ENCODE measurements at places on chromosomes 11 and 22.

DNA sequence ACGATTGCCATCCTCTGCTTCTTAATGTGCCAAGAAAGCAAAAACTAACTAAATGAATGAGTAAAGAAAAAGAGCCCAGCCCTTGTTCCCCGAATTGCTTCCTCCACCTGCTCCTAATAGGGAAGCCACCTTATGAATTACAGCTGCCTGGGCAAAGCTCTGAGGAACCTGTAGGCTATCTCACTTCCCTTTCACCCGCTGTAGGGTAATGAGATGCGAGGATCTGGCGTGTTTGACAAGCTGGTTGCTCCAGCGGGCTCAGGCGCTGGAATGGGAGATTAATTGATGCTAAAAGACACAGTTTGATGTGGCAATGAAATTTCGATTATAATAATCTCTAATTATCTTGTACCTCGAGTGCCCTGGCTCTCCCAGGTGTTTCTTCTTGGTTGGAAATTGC lies 256.4 kb downstream of the NTM start:
- no peak for DNase-seq

DNA sequence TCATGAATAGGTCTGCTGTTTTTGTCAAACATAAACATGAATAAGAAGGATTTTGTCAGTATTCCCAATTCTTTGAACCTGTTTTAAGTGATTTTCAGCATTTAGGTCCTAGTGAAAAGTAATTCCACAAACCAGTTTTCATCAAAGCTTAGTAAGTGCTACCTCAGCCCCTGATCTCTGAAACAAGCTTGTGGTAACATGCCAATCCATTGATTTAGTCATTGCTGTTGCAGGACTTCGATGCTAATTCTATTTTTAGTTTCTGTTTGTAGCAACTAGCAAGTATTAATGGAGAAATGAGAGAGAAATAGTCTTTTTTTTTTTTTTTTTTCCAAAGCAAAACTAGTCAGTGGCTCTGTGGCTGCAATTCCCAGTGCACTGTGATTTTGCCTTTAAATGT lies 91.4 kb downstream of the JRKL start:
- DNase-seq, result no peak

- DNase-seq, result no peak
These were observed 72.9 kb downstream of the PISD start for GRCh38 chr22:31588970-31589675.

DNA sequence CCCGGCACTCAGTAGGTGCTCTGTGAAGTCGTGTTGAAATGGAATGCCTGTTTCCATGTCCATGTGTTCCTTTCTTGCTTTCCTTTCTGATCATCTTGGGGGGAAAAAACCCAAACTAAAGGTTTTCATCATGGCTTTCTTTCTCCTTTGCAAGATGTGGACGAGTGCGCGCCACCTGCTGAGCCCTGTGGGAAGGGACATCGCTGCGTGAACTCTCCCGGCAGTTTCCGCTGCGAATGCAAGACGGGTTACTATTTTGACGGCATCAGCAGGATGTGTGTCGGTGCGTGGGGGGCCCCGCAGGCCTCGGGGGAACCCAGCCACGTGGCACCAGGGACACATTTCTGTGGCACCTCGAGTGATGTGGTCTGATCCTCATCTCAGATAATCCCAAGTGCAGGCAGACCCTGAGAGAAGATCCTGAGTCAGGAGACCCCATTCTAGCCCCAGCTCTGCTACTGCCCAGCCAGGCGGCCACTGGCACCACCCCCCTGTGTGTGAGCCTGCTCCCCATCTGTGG lies 39.4 kb downstream of the FBLN1 start:
- DNase-seq, result no peak

- no peak for DNase-seq
These were observed 265.2 kb downstream of the LUZP2 start for GRCh38 chr11:24762076-24762475.

DNA sequence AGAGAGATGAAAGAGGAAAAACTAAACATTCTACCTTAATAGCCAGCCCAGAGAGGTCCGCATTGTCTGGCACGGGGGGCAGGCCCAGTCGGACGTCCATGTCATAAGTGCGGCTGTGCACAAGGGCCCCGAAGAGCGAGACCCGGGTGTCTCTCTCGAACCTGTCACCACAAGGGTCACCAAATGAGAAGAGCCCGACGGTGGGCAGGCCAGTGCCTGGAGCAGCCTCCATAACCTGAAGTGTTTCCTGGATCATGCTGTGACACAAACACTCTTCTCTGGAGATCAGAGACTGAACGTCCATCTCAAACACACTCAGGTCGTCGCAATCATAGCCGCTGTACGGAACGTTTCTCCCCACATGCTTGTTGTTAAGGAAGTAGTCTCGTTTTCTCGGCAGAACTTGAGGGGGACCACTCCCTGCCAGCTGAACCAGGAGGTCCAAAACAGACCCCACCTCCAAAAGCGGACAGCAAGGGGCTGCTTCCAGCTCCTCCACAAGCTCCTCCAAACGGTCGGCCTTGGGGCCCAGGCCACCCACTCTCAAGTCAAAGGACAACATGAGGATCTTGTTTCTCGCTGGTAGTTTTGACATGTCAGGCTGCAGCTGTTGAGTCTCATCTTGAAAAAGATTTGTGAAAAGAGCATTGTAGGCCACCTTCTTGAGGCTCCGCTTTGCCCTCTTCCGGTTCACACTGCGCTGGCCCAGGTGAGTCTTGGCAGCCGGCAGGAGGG lies 971 bp downstream of the TUBGCP6 start:
- DNase-seq, result no peak

GRCh38 chr22:21587803-21588611 lies 20.5 kb downstream of the UBE2L3 start:
- DNase-seq, result no peak

- no peak for DNase-seq
These were observed 22.4 kb downstream of the DERL3 start for GRCh38 chr22:23816156-23816976.

- DNase-seq, result no peak
These were observed 4.0 kb downstream of the B3GNT6 start for GRCh38 chr11:77038029-77038824.

DNA sequence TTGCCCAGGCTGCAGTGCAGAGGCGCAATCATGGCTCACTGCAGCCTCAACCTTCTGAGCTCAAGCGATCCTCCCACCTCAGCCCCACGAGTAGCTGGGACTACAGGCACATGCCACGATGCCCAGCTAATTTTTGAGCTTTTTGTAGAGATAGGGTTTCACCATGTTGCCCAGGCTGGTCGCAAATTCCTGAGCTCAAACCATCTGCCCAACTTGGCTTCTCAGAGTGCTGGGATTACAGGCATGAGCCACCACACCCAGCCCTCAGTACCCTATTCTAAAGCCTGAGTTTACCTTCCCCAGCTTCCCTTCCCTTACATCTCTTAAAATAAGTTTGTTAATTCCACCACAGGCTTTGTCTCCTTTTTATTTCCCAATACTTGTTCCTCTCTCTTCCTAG lies 59.1 kb downstream of the AMBRA1 start:
- no peak for DNase-seq

- DNase-seq, result no peak
These were observed 277.4 kb downstream of the FAM76B start for GRCh38 chr11:95512177-95512576.

GRCh38 chr11:69449320-69450063 lies 32.0 kb upstream of the LINC01488 start:
- no peak for DNase-seq

DNA sequence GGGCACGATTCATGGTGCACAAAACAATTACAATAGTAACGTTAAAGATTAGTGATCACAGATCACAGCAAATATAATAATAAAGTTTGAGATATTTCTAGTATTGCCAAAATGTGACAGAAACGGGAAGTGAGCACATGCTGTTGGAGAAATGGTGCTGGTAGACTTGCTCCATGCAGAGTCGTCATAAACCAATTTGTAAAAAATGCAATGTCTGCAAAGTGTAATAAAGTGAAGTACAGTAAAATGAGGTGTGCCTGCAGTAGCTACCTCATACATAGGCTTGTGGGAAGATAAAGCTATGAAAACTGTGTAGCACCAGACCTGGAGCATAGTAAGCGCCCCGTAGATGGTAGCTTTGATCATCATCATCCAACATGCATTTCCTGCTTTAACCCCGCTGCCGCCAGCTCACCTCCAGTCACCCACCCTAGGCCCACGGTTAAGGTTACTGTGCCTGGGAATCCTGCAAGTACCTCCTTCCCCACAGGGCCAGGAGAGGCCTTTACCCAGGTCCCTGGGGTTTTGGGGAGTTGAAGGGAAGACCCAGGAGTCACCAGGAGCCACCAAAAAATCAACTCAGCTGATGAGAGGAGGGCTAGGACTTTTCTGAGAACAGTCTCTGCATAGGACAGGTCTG lies 59.2 kb downstream of the MYO7A start:
- no peak for DNase-seq

GRCh38 chr22:50274311-50274710 lies 4.1 kb upstream of the MAPK11 start:
- no peak for DNase-seq

DNA sequence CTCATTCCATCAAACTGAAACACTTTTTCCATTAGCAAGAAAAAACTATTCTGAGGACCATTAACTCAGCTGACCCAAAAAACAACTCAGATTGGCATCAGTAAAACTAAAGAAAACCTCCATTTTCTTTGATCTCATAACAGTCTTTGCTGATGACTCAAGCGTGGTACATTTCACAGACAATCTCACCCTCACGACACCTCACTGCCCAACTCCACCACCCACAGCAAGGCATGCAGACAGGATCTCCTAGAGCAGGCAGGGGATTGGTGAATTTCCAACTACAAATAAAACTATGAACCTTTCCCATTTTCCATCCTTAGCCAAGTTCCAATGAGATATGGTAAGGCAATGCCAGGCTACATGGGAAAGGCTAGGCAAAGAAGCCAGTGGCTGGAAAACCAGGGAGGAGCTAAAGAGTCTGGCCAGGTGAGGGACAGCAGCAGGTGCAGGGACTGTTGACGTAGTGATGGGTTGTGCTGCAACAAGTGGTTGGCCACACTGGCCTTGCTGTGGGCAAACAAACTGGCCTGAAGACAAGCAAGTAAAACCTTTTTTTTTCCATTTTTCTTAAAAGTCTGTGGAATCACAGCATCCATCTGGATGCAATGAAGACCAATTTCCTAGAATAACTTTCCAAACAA lies 97.2 kb downstream of the SERGEF start:
- DNase-seq, result no peak

DNA sequence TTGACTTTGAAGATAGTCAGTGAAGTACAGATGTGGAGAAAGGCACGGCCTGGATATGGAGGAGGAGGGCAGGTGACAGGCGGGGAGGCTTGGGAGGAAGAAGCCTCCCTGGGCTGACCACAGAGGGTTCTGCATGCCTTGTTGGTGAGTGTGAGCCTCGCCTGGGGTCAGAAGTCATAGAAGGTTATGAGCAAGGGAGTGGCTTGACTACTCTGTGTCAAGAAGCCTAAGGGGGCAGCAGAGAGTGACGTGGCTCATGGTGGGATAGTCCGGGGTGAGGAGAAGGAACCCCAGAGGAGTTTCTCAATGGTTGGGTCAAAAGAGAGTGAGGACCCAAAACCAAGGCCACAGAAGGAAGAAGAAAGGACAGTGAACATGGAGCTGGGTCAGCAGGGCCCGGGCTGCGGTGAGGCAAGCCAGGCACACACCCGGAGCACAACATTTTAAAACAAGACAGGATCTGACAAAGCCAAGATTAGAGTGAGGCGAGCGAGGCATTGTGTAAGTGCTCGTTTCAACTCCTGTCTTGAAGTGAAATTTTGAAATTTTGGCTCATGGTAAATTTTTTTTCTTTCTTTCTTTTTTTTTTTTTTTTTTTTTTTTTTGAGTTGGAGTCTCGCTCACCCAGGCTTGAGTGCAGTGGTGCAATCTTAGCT lies 31.9 kb downstream of the PDGFB start:
- no peak for DNase-seq

GRCh38 chr11:13776134-13776815 lies 107.8 kb downstream of the FAR1 start:
- no peak for DNase-seq

DNA sequence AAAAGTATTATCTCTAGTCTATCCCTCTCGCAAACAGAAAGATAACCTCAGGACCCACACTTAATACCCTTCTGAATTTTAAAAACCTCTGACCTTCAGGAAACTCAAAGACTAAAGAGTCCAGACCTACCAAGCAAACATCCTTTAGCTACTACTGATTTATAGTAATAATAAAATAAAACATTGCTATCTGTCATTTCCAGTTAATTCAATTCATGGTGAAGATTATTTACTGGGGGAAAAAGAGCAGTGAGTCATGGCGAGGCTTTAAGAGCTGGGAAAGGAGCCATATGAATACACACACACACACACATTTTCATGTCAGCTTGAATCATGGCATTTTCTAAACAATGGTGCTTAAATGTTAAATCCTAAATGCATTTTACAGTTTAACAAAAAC lies 87.1 kb downstream of the FAM76B start:
- DNase-seq, result no peak

DNA sequence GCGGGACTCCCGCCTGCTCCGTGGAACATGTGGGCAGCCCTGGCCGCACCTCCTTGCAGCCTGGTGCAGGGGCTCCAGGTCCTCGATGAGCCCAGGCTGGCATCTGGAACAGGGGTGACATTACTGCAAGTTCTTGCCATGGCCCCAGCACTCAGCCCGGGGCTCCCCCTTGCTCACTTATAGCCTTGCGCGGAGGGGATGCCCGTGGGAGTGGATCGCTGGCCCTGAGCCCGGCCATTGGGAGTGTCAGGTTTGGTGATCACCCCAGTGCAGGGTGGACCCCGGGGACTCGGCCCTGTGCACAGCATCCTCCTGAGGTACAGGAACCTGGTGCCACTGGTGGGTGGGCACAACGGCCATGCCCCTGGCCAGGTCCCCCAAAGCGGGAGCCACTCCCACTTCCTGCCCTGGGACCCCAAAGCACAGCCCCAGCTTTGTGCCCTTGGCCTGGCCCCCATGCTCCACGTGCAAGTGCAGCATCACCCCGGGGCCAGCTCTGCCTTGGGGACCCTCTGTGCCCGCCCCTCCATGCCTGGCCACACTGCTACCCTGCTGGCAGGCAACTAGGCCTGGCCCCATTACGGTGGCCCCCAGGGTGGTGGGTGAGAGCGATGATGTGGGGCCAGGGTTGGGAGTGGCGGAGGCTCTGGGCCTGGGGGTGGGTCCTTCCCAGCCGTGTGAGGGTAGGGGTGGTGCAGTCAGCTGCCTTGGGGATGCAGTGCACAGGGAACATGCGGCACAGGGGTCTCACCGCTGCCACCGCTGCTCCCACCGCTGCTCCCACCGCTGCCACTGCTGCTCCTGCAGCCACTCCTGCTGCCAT lies 439.8 kb downstream of the TBC1D22A start:
- DNase-seq, result no peak

DNA sequence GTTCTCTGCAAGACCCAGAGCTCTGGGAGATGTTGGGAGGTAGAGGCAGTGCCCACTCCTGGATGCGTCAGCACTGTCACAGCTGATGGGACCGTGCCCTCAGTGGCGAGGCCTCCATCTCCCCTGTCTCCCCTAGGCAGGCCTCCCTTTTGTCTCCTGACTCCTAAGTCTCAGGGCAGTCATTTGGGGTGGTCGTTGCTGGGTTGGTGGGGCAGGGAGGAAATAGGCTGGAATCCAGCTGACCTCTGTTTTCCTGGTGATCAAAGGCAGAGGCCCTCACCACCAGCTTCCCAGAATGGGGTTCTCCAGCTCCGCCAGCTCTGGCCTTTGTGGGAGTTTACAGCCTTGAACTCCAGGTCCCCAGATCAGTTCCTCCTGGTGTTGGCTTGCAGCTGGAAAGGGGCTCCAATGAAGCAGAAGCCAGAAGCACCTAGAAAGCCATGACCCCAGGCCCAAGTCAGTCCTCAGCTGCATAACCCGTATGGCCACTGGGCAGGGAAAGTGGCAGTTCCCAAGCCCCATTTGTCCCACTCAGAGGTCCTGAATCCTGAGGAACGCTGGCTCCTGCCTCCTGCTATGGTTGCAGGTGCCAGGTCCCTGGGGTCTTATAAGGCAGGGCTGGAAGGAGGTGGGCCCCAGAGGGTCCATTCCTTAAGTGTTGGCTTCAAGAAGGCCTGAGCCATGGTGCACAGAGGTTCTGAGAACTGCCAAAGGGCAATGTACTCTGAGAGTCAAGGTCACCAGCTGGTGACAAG lies 7.3 kb upstream of the FXYD2 start:
- no peak for DNase-seq
